ENCODE measurements at places on chromosomes 5 and 9.

DNA sequence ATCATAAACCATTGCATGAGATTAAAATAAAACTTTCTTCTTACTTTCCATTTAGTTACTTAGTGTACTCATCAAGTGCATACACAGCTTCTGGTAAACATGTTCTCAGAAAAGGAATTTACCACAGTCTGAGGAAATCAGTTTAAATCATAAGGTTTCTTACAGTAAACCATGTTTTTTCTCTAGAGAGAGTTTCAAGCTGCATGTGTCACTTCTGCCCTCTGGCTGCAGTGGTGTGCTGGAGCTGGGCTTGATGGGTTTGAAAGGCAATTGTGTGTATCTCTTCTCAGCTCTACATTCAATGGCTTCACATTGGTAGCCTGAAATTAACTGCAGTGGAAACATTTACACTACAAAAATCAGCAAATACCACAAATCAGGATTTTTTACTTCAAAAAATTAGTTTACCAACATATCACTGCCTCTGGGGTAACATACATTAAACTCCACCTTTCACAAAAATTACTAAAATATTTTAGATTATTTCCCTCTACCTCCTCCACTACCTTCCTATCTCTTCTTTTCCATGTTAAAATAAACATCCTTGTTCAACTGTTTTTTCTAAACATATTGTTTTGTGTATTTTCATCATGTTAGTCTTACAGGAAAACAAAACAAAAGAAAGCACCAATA is 414.3 kb downstream of the ANXA1 start:
- DNase-seq = no peak

DNA sequence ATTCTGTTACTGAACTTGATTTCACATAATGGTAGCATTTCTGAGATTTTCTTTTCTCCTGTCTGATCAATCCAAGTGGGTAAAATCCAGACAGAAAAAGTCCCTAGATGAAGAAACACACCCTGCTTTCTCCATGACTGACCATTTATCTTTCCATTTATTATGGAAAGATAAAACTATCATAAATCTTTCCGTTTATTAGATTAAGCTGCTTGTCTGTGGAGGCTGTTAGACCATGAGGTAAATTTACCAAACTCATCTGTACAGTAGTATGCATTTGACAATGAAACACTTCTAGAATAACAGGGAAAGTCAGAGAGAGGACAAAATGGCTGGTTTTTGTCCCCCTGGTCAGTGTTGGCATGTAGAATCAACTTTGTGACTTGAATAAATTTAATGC is 491.2 kb upstream of the SEMA6A start:
- no peak for DNase-seq

DNA sequence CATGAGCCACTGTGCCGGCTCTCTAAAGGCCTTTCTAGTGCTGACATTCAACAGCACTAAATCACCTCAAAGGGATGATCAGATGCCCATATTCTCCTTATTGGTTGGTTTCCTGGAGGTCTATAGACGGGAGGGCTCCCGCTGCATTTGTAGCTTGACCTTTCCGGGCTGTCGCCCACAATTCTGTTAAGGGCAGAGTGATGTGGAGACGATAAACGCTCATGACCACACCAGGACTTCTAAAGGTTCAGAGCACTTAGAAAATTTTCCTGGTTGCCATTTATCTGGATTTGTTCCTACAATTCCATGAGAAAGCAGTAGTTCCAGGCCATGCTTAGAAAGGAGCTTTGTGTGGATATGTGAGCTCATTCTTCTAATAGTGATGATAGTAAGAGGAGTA is 170.3 kb downstream of the SLC12A2 start:
- no peak for DNase-seq

- DNase-seq = no peak
Measured at GRCh38 chr9:23539311-23539710, 286.7 kb downstream of the ELAVL2 start.

DNA sequence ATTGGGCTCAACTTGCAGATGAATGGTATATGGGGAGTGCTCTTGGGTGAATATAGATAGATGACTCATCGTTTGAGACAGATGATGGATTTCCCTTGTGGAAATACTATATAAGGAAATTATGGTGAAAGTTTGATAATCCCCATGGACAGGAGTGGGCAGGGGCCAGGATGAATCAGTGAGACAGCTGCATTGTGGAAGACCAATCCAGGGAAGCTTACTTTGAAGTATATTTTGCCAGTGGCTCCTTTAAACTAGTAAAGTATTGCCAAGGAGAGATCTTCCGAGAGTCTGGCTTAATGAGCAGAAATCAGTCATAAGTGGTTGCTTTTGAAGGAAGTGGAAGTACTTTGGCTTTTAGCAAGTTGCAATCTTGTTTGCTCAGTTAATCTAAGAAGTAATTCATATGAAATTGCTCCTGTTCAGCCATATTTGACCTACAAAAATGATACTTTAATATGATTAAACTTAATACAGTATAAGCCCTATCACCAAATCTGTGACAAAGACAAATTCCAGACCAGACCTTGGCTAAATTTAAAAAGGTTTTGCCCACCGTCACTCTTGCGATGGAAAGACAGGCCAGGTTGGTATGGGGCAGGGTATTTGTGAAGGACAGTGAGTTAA is 9.3 kb upstream of the TNC start:
- DNase-seq = no peak

GRCh38 chr5:2176581-2176980 is 293.9 kb upstream of the IRX4 start:
- no peak for DNase-seq

DNA sequence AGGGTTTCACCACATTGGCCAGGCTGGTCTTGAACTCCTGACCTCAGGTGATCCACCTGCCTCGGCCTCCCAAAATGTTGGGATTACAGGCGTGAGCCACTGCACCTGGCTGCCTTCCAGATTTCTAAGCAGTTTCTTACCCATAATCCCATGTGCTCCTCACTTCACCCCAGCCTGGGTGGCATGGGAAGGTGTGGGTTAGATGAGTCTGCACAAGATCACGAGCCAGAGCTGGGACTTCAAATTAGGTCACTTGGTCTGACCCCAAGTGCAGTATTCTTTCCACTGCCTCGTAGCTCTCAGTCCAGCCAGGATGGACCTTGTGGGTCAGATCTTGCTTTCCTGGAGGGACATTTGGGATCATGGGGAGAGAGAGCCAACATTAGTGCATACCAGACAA is 37.5 kb upstream of the STRBP start:
- no peak for DNase-seq

GRCh38 chr5:83767409-83767992 is 46.8 kb upstream of the HAPLN1 start:
- DNase-seq = no peak

GRCh38 chr5:151144275-151144674 is 13.3 kb downstream of the ANXA6 start:
- DNase-seq = no peak

DNA sequence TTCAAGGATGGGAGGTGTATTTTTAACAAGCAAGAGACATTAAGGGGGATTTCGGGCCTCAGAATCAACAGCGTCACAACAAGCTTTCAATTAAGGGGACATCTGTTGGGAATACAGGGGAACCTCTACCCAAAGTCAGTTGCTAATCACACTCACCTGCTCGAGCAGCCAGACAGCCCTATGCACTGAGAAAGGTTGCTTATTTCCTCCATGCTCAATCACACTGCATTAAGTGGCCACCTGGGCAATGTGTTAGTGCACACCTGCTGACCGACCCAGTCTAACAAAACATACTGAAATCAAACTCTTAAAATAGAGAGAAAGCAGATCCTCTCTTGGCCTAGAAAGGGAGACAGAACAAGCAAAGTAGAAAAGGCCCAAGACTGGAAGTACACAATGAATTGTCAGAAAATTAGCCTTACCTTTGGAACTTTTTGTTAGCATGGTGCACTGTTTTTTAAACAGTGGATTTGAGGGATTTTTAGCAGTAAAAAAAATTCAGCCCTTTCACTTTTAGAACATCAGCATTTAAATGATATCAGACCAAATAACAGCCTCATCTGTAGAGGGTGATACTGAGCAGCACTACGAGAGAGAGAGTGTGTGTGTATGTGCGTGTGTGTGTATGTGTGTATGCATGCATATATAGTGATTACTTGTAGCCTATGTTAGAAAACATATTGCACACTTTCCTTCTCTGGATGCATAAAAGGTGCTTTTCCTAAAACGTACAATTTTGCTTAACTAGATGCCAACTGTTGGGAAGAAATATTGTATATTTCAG is 1118.6 kb upstream of the DMAC1 start:
- DNase-seq = no peak

GRCh38 chr5:109563739-109564138 is 126.0 kb upstream of the MAN2A1 start:
- no peak for DNase-seq

DNA sequence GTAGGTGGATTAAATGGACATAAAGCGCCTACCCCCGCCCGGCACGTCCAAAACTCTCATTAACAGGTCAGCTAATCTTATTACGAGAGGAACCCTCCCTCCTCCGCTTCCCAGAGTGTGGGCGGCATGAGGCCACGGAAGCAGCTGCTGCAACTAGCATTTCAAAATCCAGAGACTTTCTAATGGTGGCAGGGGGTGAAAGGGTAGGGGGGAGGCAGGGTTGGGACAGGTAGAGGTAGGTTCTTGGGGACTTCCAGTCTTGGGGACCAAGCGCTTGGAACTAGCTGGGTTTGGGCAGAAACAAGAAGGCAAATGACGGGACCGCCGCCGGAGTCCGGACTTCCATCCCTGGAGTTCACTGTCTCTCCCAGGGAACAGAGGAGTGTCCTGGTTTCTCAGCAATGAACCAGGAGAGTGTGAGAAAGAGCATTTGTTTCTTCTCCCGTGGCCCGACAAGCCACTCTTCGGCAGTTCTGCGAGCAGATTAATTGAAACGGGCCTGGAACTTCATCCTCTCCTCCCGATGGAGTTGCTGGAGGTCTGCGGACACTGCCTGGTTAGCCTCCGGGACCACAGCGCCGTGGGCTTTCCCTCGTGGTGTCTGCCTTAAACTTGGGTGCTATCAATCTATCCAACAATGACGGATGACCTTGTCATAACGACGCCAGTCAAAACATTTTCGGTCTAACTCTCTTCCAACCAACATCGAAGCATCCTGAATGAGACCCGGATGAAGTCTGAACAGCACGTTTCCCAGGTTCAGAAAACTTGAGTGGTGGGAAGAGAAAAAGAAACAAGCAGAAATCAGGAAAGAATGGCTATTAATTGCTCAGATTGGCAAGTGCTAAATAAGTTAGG is 1.6 kb upstream of the PRDM6 start:
- DNase-seq = peak; percentile 60

GRCh38 chr5:62306896-62307689 is 1.1 kb downstream of the KIF2A start:
- DNase-seq = peak; percentile 64

DNA sequence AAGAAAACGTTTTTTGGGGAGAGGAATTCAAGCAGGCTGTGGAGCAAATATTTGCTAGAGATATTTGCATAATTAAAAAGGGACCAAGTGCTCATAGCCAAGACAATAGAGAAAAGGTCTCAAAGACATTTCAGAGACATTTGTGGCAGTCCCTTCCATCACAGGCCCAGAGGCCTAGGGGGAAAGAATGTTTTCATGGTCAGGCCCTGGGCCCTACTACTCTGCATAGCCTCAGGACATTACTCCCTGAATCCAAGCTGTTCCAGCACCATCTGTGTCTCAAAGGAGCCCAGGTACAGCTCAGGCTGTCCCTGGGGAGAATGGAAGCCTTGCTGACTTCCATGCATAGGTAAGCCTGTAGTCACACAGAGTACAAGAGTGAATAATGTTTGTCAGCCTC is 113.0 kb upstream of the KIF2A start:
- DNase-seq = no peak

- no peak for DNase-seq
Measured at GRCh38 chr9:132312426-132312825, 42.4 kb downstream of the SETX start.

DNA sequence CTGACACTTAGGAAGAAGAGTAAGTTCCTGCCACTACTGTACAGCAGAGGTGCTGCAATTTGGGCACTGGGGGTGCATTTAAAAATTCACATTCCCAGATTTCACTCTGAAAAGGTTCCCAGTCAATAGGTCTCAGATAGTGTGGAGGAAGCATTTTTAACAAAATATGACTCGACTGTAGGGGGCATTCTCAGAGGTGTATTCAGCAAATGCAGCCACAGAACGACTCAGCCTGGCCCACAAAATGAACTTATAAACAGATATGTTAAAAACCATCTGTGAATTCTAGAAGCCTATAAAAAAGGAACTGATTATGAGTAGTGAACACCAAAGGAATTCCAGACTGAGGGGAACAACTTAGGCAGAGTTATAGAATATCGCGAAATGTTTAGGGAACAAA is 31.1 kb downstream of the MLLT3 start:
- no peak for DNase-seq

- no peak for DNase-seq
Measured at GRCh38 chr5:35741126-35741716, 115.5 kb upstream of the IL7R start.

DNA sequence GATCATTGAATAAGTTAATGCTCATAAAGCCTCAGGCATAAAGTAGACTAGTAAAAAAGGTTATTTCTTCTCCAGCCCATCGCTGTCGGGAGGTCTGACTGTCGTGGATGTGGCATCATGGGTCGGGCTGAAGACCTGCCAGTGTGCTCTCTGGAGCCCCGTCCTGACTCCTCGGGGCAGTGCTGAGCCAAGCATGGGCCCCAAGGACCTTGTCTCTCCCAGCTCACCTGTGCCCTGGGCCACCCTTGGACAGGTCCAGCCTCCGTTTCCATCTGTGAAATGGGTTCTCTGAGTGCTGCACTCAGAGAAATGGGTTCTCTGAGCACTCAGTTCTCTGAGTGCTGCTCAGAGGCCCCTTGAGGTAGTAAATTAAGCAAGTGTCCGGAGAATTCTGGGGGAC is 269.0 kb downstream of the GADD45G start:
- no peak for DNase-seq

DNA sequence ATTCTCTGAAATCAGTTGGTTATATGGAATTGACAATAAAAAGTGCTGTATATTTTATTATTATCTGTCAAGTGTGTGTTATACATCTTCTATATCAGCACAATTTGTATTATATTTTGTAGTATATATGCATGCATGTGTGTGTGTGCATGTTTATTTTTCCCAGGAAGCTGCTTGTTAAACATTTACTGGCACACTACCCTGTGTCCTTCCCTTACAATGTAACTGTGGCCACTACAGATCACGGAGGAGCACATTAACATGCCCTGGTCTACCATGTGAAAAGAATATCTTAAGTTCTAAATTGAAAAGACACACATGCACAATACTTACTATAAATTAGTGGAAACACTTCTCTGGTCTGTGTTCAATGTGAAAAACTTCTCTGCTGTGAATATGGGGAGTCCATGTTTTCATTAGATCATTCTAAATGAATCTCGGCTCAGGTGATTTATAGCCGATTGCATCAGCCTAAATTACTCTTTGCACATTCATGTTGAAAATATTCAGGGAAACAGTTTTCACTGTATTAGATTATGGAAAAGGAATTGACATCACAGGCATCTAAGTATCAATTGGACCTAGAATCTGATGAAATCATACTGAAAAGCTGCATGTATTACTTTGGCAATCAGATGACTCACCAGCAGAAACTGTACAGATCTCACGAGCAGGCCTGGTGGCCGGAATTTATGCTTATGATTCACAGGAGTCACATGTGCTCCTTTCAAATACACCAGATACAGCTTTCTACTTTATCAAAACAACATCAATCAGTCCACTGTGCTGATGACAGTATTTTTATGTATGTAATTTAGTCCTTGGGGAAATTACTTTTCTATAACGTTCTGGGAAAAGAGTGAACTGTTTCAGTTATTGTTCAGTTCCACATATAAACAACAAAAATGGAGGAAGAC is 39.4 kb downstream of the LURAP1L start:
- peak; percentile 67 for DNase-seq

GRCh38 chr5:132499440-132500243 is 9.1 kb upstream of the IRF1 start:
- no peak for DNase-seq

GRCh38 chr9:86079865-86080469 is 19.4 kb downstream of the GOLM1 start:
- DNase-seq = no peak
